Stimulated activated CD4-positive, alpha-beta T cell treated with anti-CD3 and anti-CD28 coated beads, Interleukin-4, amount 100 ng/mL, for 1 hour (primary cell): ENCODE measurements at places on chromosomes 6 and 20.

- DNase-seq: no peak
These were observed 69.9 kb downstream of the HACE1 start for GRCh38 chr6:104789770-104790190.

DNA sequence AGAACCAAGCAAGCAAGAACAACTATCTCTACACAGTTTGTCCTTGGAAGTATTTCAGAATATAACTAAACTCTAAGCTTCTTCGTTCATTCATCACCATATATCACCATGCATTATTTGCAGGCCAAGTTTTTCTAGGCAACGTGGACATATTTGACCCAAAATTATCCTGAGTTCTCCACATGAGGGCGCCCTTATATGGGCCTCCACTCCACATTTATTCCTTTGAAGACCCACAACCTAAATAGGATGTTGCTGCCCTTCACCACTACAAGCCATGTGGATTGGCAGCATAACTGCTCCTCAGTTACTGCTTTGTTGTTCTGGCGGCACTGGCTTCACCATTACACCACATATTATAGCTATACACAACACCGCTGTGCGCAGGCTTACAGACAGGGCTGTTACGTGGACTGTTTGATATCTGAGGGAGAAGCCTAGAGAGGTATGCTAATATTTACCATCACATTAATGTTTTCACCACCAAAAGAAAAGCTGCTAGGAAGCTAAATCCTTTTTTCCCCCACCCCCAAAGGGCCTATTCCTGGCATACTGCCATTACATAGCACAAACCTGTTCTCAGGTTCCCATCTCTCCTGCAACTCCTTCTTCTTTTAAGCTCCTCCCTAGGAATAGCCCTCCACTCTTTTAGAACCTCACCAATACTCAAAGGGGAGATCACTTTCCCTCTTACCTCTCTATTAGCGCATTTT, 411.7 kb downstream of the C6orf118 start:
- no peak for DNase-seq

- no peak for DNase-seq
These were observed 171.4 kb upstream of the RSPO3 start for GRCh38 chr6:126947070-126947469.

DNA sequence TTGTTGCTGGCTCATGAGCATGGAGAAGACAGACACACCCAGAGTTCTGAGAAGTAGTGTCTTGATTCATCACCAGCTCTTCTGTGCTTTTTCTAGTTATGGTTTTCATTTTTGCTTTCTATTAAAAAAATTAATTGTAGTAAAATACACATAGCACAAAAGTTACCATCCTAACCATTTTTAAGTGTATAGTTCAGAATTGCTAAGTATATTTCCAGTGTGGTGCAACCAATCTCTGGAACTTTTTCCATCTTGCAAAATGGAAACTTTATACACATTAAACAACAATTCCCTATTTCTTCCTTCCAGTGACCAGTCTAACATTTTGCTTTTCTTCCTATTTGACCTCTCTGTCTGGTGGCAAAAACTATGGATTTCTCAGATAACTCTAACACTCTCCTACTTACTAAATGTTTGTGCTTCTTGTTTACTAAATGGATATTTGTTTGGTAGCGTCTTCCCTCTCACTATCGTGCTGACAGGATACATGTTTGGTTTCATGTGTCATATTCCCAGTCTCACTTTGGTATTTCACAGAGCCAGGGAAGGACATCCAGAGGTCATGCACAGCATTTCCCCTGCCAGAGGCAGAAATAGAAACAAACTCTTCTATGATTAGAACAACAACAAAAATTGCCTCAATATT, 40.6 kb downstream of the TXLNB start:
- DNase-seq: no peak

DNA sequence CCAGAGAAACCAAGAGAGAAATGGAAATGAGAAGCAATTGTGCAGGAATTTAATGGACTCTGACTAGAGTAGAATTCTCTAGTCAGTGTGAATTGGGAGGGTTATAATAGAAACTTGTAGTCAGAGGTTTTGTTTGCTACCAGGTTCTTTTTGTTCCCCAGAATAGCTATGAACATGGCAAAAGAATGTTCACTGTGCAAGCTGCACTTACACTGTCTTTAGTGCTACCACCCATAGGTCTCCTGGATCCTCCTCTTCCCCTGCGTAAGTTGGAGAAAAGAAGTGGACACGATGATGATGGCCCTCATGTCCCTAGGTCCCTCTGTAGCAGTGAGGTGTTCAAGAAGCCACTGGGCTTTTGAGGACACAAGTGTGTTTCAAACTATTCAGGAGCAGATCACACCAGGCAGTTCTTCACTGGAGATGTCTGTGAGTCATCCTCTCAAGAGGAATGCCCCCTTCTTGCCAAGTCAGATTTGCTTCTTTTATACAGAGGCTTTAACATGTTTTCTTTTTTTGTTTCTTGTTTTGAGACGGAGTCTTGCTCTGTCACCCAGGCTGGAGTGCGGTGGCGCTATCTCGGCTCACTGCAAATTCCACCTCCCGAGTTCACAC, 47.6 kb upstream of the SMIM8 start:
- DNase-seq: no peak

DNA sequence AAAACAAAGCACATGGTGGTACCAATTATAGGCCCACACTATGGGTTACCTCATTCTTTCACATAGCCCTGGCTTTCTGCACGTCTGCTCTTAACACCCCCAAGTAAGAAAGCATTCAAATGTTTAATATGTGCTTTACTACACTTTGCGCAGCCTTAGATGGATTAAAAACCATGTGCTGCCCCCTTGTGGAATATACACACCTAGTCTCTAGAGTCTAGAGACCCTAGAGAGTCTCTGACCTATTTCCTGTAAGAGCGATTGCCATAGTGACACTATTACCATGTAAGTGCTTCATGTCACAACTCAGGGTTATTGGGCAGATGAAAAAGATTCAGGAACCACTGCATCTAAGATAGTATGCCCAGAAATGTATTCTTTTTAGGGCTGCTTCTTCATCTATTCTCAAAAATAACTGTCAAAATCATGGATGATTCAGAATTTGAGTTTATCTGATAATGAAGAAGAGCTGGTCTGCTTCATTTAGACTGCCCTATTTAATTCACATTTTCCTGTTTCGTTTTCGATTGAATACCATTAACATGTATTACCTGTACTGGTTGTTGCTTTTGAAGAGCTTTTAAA, 186.3 kb downstream of the ADGB start:
- no peak for DNase-seq

GRCh38 chr6:163589387-163589786, 174.9 kb downstream of the QKI start:
- no peak for DNase-seq

- DNase-seq: no peak
These were observed 8.5 kb downstream of the ARFGEF2 start for GRCh38 chr20:48930035-48930434.

DNA sequence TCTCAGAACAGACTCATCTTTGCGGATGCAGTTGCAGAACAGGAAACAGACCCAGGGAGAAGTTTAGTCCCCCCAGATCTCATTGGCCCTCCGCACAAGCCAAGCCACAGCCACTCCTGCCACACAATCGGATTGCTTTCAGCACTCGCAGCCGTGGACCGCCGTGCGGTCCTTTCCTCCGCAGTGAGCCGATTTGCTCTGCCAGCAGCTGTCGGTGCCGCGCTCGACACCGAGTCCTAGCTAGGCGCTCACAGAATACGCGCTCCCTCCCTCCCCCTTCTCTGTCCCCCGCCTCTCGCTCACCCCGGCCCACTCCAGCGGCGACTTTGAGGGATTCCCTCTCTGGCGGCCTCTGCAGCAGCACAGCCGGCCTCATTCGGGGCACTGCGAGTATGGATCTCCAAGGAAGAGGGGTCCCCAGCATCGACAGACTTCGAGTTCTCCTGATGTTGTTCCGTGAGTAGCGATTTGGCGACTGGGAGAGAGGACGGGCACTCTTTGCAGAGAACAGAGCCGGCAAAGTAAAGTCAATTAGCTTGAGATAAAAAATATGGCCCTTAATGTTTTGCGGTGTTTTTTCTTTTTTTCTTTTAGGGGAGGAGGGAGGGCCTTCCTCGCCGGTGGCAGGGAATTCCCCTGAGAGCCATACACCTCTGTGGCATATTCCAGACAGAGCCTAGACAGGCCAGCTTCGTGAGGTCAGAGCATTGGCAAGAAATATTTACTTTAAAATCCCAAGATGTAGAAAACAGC, at the start of gene LAMP5:
Gene LAMP5, plus strand, starts transcription at position 130 of the 753 bp plus-strand sequence. Its CDS starts 263 bp downstream, at position 393.
- DNase-seq: no peak

DNA sequence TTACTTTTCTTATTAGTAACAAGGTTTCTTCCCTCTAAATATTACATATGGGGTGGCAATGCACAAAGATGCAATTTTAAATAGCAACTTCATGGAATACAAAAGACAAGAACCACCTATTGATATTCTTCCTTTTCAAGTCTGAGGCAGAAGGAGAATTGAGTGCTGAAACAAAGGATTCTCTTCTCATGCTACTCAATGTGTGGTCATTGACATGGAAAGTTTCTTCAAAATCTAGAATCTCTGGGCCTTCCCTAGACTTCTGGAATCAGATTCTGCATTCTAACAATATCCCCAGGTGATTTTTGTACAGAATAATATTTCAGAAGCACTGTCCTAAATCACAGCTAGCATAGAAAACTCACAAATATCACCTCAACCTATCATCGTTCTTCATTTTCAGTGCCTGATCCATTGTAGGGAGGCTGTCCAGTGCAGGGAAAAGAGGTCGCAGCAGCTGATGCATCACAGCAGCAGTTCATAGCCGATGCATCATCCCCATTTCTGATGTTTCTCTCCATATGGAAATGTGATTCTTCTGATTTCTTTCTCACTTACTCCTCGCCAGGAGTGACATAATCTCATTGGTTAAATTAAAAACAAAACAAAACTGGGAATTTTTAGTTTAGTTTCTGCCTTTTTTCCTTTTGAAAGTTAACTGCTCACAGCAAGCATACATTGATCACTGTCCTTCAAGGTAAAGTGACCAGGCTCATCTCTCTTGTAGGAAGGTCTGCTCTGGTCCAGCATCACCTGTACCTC, 139.5 kb upstream of the FAM83B start:
- no peak for DNase-seq

DNA sequence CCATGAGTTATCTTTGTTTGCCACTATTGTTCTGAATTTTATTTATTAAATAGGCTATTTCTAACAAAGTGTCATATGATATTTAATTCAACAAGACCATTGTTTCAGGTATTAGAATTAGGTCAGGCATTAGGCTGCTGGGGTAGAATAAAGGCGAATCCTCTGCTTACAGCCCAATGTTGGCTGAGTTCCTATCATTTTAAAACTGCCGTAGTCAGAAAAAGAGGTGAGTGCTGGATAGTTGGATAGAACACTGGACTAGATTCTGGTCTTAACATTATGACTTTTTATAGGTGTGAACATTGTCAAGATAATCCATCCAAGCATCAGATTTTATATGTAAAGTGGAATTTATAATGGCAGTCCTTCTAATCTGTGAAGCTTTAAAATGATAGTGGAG, 6.3 kb downstream of the RIMS1 start:
- no peak for DNase-seq

- peak; percentile 71 for DNase-seq
These were observed 8.3 kb downstream of the PI16 start for GRCh38 chr6:36962874-36963273.

DNA sequence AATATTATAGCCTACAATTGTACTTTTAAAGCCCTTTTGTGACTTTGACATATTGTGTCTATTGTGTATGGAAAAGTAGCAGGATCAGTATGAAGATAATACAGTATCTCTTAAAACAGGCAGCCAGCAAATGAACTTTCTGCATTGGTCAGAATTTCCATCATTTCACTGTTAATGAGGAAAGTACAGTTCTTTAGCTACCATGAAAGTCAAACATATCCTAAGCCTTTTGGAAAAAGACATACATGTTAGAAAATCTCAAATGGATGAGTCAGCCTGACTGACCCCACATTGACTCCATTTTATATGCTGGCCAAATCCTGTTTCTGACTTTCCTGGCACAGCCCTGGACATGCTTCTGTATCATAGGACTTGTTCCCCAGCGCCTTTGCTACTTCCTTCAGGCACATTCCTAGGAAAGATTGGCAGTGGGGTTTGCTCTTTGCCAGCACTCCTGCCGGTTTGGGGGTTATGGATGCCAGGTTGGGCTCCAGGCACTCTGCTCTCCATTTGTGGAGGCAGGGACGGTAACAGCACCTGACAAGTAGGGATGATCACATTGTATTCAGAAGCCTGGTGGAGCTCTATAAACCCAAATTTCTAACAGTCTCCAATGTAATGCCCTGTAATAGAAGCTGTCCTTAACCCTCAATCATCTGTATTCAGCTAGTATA, 43.7 kb downstream of the TOP1 start:
- DNase-seq: no peak

DNA sequence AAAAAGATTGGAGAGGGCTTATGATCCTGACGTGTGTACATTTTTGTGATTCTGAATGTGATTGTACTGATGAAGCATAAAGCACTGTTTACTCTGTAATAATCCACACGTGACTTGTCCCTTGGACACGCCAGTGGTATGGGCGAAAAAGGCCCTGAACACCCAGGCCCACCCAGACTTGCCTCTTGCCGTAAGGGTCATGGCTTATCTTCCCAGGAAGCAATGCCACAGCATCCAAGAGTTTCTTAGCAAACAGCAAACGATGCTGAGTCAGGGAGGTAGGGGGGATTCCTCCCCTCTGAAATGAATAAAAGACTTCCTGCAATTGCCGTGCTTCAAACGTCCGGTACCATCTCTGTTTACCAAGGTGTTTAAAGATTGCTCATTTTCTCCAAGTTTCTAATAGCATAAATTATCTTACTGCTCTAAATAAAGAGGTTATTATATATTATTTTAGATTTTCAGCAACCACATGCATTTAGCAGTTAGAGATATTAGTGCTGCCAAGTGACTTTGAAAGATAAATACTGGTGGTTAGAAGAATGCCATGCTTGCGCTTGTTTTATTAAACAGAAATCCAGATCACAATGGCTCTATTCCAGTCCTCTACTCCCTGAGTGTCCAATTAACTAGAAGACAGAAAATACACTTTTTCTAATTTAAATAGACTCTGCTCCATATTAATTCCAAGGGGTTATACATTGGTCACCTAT, 212.8 kb upstream of the CST7 start:
- DNase-seq: no peak

GRCh38 chr20:41299899-41300298, 17.6 kb downstream of the ZHX3 start:
- no peak for DNase-seq

DNA sequence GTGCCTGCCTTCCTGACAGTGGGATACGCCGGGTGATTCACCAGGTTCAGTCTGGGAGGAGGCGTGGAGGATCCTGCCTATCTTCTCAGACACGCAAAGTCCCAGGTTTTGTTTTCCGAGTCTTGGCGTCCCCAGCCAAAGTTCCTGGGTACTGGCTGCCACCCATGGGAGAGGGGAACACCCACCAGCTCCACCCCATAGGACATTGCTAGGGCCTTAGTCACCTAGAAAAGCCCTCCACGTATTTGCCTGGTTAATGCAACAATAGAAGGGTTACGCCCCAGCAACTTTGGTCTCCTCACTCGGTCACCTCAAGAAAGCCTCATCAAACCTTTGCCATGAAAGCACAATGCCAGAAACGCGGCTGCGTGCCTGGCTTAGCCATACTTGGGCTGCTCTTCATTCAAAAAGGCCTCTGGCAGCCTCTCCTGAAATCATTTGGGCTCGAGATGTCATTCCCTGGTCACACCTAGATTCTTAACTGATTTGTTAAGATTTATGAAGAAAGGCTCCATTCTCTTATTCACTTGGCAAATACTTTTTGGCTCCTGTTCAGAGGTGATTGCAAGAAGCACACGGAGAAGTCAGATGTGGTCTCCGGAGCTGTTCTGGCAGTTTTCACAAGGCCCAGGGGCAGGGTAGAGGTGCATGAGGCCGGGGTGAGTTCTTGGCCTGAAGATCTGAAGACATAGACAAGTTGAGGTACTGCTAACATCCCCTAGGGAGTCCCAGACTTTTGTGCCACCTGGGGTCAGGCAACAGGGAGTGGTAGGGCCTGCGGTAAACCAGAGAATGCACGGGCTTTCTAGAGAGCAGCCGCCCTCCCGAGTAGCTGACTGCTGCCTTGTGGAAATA, 35.5 kb upstream of the ZNF133 start:
- DNase-seq: no peak
